CD4-positive, CD25-positive, alpha-beta regulatory T cell (primary cell): ENCODE measurements at places on chromosomes 1 and 21.

DNA sequence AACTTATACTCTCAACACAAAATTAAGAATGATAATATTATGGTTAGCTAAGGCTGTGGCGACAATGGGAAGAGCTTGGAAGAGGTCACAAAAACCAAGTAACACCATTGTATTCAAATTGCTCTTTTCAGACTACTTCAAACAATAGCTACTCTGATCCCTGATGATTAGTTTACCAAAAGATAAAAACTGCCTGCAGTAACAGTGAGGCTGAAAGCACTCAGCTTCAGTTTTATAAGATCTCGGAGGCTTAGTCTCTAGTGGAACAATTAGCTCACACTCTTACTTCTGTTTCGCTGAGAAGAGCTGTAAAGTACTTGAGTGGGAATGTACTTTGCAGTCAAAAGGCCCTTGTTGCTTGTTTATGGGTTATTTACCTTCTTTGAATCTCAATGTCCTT, 278.5 kb downstream of the LRRC7 start:
- no peak for DNase-seq

- DNase-seq = no peak
These were observed 75.1 kb downstream of the ZFYVE9 start for GRCh38 chr1:52216907-52217458.

DNA sequence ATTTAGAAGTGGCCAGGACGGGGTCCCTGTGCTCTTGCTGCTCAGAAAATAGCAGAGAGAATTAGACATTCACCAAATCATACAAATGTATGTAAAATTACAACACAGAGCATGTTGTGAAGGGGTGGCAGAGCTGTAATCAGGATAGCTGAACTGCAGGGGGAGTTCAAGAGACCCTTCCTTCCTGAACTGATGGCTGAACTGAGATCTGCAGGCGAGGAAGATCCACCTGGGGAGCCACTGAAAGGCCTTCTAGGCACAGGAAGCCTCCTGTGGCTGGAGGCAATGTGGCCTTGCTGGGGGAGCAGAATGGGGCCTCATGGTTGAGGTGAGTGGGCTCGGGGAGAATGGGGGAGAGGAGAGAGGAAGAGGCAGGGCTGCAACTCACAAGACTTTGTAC, 216.5 kb downstream of the PRDM2 start:
- DNase-seq = no peak

DNA sequence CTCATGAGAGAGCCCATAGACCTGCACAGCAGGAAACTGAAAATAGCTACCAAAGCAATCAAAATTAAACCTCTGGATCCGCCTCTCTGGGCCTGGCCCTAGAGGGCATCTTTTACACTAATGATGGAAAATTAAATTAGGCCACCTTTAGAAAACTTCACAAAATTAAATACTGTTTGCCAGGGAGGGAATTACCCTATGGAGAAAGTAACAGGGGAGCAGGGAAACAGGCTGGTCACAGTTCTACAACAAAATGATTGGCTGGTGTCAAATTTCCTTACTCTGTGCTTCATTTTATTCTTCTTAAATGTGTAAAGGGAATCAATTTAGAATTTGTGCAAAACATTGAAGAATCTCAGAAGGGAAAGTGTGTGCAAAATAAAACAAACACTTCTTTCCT, 62.4 kb downstream of the SPATA46 start:
- DNase-seq = no peak

- DNase-seq = no peak
These were observed 24.6 kb downstream of the NKAIN1 start for GRCh38 chr1:31215065-31215570.

GRCh38 chr1:168285521-168285790, 4.8 kb downstream of the TBX19 start:
- no peak for DNase-seq

- DNase-seq = no peak
These were observed 584 bp upstream of the C1orf141 start for GRCh38 chr1:67135354-67135753.

DNA sequence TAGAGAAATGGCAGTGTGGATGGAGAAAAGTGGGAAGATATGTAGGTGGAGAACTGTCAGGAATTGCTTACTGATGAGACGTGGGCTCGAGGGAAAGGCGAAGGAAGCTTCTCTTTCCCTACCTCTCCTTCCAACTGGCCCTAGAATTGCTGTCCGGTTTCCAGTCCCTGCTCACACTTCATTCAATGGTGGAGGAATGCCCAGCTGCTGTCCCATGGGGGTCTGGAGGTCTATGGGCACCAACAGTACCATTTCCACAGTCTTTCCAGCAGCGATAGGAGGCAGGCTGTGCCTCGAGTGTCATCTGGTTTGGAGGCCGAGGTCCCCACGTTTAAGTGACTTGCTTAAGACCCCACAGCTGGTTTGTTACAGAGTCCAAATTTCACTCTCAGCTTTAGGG, 31.5 kb upstream of the CD1D start:
- no peak for DNase-seq

DNA sequence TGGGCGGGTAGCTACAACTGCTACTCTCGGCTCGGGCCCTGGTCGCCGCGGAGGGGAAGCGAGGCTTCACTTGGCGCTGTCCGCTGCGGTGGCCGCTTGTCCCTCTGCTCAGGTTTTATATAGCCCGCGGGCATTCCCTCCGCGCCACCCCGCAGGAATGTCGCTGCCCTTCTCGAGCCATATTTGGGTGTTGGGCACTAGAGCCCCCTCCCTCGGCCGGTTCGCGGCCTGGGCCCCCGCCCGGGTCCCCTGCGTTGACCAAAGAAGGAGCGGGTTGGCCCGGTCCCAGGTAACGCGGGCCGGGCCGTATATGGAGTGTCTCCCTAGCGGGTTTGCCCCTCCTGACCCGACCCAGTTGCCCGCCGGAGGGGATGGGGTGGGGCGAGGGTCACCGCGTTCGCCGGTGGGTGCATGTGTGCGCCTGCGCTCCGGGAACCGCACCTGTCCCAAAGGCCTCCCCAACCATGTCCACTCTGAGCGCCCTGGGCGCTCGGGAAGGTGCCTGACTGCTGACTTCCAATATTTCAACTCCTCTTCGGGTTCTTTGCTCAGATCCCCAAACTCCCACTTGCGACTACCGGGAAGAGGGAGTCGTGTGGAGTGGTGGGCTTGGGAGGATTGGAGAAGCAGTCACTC, at the start of gene ACTA1:
Gene ACTA1, minus strand, starts transcription at position 90 of the 636 bp plus-strand sequence. CDS start 979 bp downstream, outside the sequence.
- DNase-seq = no peak

DNA sequence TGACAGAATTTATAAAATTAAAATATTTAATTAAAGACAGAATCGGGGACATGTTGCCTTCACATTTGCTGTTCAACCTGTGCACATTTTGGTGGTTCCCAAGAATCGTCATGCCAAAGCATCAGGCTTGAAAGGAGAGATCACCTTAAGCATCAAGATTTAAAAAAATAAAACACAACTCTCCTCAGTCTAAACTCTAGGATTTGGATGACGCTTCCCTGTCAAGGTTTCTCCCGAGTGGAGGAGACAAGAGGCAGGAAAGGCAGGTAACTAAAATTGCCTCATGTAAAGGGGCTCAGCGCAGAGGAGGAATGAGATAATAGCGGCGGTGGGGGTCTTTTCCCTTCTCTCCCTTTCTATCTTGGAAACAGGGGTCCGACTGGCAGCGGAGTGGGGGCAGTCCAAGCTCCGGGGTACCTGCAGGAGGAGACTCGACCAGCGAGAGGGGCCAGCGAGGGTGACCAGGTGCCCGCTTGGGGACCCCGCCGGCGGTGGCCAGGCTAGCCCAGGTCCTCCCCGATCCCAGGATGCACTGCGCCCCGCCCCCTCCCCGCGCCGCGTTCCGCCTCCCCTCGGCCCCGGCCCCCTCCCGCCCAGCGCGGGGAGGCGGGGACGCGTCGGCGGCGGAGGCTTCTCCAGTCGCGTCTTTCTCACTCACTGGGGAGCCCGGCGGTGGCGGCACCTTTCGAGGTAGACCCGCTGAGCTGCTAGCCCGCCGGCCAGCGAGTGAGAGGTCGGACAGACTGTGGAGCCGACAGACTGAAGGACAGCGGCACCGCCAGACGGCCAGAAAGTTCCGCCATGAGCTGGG, at the start of gene FNBP1L:
Gene FNBP1L, plus strand, starts transcription at position 638 of the 811 bp plus-strand sequence. Its CDS starts 164 bp downstream, at position 802.
- peak; percentile 42 for DNase-seq

DNA sequence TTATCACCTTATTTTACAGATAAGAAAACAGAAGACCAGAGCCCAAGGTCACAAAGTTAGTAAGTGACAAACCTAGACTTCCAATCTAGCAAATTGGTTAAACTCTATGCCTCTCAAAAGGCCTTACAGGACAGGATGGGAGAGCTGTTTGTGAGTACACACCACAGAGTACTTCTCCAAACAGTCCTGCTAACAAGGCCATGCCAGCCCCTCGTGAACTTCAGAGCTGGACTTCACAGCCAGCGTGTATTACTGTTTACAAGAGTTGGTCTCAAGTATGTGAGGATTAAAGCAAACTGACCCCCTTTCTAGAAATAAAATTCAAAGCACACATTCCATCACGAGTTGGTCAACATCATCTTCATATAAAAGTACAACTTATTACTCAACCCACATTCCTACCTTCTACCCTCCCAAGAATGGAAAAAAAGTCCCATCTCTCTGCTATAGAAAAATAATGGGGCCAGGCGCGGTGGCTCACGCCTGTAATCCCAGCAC, 19.8 kb upstream of the UBR4 start:
- no peak for DNase-seq

GRCh38 chr1:69088571-69088970, 479.2 kb upstream of the LRRC7 start:
- no peak for DNase-seq

GRCh38 chr1:234734869-234735268, 124.9 kb upstream of the IRF2BP2 start:
- DNase-seq = no peak

- peak; percentile 94 for DNase-seq
These were observed 18.0 kb upstream of the BTG2 start for GRCh38 chr1:203287109-203287893.

DNA sequence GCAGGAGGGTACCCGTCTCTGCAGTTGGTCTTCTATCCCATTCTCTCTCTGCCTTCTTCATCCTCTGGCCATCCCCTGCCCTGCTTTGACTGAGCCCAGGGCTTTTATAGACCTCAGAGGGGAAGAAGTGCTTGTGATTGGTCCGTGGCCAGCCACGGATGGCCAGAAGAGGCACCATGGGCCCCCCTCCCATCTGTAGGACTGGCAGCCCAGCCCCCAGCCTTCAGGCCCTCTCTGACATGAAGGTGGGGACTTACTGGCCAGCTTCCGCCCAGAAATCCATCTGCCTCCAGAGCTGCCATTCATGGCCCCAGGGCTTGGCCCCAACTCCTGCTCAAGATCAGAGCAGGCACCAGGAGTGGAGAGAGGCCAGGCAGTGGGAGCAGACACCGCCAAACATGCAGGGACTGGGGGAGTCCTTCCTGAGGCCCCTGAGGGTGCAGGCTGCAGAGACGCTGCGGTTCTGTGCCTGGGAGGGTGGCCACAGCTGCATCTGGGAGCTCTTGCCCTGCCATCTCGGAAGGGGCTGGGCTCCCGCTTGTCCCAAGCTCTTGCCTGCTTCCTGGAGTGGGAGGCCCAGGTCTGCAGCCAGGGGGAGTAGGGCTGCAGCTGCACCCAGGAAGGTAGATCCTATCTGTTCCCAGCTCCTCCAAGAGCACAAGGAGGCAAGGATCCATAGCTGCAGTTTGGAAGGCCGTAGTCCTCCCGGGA, 698.6 kb upstream of the B3GALT2 start:
- DNase-seq = no peak

GRCh38 chr1:115717541-115717940, 51.0 kb downstream of the CASQ2 start:
- DNase-seq = peak; percentile 45

GRCh38 chr21:45098867-45099266, 24.5 kb downstream of the ADARB1 start:
- DNase-seq = no peak

- DNase-seq = no peak
These were observed 308.1 kb downstream of the PTPRU start for GRCh38 chr1:29544406-29544805.

- DNase-seq = no peak
These were observed 25.0 kb downstream of the GORAB start for GRCh38 chr1:170556917-170557316.

GRCh38 chr1:231806623-231807495, 180.3 kb downstream of the DISC1 start:
- DNase-seq = no peak

DNA sequence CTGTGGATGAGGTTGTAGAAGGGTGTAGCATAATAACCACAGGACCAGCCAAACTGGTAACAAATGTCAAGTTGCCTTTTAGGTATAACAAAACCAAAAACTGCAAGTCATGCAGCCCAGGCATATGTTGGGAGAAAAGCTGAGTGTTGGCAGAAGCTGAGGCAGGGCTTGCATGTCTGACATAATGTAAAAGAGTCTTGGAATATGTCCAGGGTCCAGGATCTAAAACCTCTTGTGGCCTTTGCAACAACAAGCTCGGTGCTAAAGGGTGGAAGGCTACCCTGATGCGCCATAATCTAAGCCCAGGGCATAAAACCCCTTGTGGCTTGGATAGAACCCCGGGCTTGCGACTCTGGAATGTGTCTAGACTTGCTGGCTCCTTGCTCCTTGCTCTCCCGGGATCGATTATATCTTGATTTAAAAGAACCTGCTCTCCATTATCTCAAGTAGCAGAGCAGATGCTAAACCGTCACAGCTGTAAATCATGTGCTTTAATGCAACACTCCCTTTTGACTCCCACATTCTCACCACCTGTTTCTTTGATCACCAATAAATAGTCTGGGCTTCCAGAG, 26.5 kb upstream of the SLC35A3 start:
- DNase-seq = no peak

- DNase-seq = no peak
These were observed 138.2 kb downstream of the NFIA start for GRCh38 chr1:61220536-61220935.

DNA sequence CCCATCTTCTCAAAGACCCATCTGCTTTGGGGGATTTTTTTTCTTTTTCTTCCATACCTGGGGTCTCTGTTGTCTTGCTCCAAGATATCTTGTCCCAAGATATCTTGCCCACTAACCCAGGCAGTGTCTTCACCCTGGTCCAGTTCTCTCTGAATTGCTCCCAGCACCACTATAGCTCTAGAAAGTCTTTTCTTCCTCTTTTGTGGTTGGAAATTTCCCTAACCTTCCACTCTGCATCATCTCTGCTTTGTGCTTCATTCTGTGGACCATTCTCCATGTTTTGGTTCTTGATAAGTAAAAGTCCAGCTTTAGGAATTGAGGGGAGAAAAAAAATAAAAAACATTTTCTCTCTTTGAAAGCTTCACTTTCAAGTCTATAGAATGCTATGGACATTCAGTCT, 20.9 kb downstream of the STYXL2 start:
- no peak for DNase-seq

GRCh38 chr1:35564037-35564883, 6.7 kb downstream of the NCDN start:
- peak; percentile 73 for DNase-seq

- no peak for DNase-seq
These were observed 28.7 kb downstream of the FAM89A start for GRCh38 chr1:231011360-231011759.

GRCh38 chr1:96660051-96660450, 61.5 kb upstream of the PTBP2 start:
- DNase-seq = no peak
